ENCODE measurements at places on chromosomes 5 and 9. TPM values are rescaled to one million over a fixed set of nuclear protein-coding genes. Genes with fewer than 3 reads are reported as not detected.

Gene PTAR1
- 22.8 TPM for total RNA-seq

Gene ISCA1
- 82.7 TPM for total RNA-seq

Gene PDLIM4
- total RNA-seq, result 5.0 TPM

Gene COL27A1
- total RNA-seq, result 4.2 TPM

- no peaks in the 10 kb centered on the region for H3K27me3 ChIP-seq
- no peak overlapping the region for H3K27ac ChIP-seq
- no peaks in the 10 kb centered on the region for H3K4me1 ChIP-seq
- H3K36me3 ChIP-seq, result no peaks in the 10 kb centered on the region
Observed at GRCh38 chr5:77893225-77893860, 117.2 kb upstream of the TBCA start.

- no peaks in the 10 kb centered on the region for H3K4me1 ChIP-seq
- no peak for DNase-seq
- H3K27ac ChIP-seq, result no peak overlapping the region
- H3K4me3 ChIP-seq, result no peak overlapping the region
Observed at GRCh38 chr5:98556712-98557111, 216.8 kb upstream of the RGMB start.

Measured in heart right ventricle (tissue), 16 donors.